ENCODE measurements at places on chromosomes 12 and 14.

DNA sequence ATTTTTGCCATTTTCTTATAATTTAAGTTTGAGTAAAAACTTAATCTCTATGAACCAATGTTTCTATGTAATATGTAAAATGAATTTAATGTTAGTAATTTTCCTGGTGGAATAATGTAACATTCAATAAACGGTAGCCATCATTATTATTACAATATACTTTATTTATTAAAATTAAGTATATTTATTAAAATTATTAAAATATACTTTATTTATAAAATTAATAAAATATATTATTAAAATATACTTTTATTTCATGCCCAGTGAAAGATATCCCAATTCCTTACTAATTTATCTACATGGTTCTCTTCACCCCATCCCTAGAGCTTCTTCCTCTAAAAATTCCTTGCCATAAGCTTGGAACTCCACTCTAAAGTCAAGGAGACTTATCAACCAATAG lies 2.5 kb downstream of the CAPS2 start:
- no peak for DNase-seq

GRCh38 chr14:22597771-22598098 lies 365 bp upstream of the ABHD4 start:
- no peak for DNase-seq

DNA sequence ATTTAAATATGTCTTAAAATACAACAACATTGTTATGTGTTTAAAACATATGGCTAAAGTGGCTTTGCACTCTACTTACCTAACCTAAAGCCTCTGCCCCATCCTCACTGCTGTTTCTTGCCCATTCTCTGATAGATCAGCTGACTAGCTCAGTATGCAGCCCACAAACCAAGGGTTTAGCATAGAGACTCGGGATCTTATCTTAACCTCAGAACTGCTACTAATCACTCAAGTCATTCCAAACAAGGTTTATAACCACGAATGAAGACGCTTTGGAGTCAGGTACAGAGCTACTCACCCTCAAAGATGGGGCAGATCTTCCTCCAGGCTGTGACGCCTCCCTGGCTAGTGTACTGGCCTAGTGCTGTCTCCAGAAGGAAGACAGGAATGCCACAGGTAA lies 19.3 kb downstream of the SLC6A13 start:
- no peak for DNase-seq

DNA sequence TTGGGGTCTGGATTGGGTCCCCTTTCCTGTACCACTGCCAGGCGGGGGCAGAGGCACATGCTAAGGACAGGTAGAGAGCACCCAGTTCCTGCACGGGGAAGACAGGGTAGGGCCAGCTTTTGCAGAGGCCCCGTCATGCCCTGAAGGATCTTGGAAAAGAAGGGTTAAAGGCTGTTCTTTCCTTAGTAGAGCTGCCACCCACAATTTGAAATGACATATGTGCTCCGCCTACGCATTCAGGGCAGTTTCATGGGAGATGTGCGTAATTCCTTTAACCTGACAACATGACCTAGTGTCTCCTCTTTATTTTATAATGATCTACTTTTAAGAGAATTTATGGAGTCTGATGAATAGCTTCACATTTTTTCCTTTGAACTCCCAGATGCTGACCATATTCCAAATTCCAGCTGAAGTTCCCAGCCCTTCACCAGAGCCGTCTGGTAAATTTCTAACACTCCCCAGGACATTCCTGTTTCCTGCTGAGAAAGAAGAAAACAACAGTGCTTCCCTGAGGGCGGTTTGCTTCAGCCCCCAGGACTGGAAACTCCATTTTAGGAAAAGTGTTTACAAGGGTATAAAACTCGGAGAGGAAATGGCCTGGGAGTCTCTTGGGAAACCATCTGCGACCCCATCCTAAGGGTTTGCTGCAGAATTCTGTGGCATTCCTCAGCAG lies 58.9 kb upstream of the PLEKHG3 start:
- DNase-seq, result no peak

GRCh38 chr14:96626916-96627315 lies 124.7 kb downstream of the PAPOLA start:
- DNase-seq, result no peak

DNA sequence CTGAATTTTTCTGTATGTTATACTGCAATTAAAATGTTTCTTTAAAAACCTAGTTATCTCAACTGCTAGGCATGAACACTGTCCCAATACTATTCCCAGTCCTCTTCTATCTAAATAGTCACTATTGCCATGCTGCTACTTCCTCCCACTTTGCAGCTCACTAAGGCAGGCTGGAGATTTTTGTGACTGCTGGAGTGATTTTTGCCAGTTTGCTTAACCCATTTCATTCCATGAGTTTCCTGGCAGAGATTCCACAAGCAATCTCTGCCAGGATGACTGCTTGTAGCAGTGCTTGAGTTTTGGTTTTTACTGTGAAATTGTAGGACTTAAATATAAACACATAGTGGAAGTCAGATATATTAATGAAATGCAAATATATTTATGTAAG lies 80.8 kb downstream of the BHLHE41 start:
- DNase-seq, result no peak

GRCh38 chr14:103581954-103582703 lies 19.4 kb downstream of the COA8 start:
- DNase-seq, result no peak

- no peak for DNase-seq
Measured at GRCh38 chr14:94025720-94026119, 420 bp upstream of the OTUB2 start.

DNA sequence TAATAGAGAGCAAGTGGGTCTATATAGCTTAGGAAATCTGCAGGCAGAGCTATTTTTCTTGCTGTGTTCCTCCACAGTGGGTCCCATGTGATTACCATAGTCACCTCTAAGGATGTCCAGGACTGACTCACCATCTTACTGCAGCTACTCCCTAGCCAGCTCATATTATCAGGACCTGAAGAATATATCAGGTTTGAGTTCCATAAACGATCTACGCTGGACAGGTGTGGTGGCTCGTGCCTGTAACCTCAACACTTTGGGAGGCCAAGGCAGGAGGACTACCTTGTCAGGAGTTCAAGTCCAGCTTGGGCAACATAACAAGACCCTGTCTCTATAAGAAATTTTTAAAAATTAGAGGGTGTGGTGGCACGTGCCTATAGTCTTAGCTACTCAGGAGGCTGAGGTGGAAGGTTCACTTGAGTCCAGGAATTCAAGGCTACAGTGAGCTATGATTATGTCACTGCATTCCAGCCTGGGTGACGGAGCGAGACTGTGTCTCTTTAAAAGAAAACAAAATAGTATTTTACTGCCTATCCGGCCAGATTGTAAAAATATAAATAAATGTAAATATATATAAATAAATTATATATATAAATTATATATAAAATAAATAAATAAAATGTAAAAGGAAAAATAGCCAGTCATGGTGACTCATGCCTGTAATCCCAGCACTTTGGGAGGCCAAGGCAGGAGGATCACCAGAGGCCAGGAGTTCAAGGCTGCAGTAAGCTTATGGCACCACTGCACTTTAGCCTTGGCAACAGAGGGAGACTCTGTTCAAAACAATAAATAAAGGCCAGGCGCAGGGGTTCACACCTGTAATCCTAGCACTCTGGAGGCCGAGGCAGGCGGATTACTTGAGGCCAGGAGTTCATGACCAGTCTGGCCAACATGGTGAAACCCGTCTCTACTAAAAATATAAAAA lies 6.9 kb upstream of the SPRYD4 start:
- no peak for DNase-seq

DNA sequence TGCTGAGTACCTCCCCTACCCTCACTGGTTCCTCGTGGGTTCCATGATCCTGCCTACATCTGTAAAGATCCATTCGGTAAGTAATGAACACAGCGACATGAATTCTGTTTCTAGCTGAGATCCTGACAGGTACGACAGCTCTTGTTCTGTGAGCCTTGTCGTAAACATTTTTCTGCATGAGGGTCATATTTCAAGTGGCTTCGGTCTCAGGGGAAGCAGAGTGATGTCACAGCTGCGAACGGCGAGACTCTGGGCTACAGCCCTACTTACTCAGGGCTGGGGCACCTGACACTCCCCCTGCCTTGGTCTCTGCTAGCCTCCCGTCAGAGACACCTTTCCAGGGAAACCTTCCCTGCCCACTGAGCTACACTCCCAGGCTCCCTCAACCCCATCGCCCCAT lies 85.8 kb downstream of the RBM19 start:
- no peak for DNase-seq

GRCh38 chr12:118345355-118345754 lies 27.4 kb downstream of the TAOK3 start:
- no peak for DNase-seq

- DNase-seq, result no peak
Measured at GRCh38 chr14:64804754-64805260, 74.9 kb downstream of the SPTB start.

GRCh38 chr12:123258593-123258992 lies 13.1 kb downstream of the CDK2AP1 start:
- no peak for DNase-seq

GRCh38 chr14:50319721-50320120 lies 7.6 kb downstream of the DMAC2L start:
- DNase-seq, result no peak

DNA sequence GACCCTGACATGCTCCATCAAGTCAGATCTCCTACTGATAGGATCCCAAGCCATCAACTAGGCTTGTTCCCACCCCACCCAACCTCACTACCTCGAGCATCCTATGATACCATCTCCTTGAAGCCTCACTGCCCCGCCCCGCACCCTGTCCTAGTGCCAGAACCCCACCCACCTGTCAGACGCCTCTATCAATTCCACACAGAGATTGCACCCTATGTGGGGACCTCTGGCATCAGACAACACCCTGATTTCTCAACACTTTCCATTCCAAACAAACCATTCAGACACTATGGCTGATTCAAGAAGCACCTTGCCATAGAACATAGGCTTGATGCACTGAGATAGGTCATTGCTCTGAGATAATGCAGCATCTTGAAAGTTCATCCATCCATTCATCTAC lies 3.1 kb upstream of the GLTP start:
- no peak for DNase-seq

- DNase-seq, result no peak
Measured at GRCh38 chr14:96597680-96598079, 95.5 kb downstream of the PAPOLA start.

GRCh38 chr12:128715485-128715884 lies 108.3 kb downstream of the SLC15A4 start:
- DNase-seq, result no peak

GRCh38 chr14:21049271-21049673 lies 7.1 kb downstream of the RNASE7 start:
- DNase-seq, result no peak

DNA sequence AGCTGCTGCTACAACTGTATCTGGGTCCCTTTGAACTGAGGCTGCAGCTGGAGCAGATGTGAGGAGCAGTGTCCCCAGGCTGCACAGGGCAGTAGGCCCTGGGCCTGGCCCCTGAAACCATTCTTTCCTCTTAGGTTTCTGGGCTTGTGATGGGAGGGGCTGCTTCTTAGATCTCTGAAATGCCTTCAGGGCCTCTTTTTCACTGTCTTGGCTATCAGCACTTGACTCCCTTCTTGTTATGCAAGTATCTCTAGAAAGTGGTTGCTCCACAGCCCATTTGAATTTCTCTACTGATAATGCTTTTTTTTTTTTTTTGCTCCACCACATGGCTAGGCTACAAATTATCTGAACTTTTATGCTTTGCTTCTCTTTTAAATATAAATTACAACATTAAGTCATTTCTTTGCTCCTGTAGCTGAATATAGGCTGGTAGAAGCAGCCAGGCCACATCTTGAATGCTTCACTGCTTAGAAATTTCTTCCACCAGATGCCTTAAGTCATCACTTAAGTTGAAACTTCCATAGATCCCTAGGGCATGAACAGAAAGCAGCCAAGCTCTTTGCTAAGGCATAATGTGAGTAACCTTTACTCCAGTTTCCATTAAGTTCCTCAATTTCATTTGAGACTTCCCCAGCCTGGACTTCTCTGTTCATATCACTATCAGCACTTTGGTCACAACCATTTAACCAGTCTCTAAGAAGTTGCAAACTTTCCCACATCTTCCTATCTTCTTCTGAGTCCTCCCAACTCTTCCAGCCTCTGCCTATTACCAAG lies 41.1 kb downstream of the ACSM4 start:
- DNase-seq, result no peak

DNA sequence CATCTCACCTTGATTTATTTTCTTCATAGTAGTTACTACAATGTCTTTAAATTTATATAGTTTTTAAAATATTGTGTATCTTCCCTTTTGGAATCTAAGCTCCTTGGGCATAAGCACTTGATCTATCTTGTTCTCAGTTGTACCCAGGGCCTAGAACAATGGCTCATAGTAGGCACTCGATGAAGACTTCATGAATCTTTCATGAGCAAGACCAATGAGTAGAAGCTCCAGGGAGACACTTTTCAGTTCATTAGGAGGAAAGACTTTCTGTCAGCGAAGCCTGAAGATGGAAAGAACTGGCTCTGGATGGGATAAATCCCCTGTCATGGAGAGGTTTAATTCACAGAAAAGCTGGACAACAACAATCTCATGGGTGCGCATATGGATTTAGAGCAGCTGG lies 140.2 kb upstream of the CRY1 start:
- no peak for DNase-seq

GRCh38 chr14:31788340-31788739 lies 227.1 kb downstream of the NUBPL start:
- DNase-seq, result no peak

- DNase-seq, result no peak
Measured at GRCh38 chr12:105218434-105218833, 17.5 kb downstream of the APPL2 start.

GRCh38 chr14:75001899-75002298 lies 822 bp upstream of the EIF2B2 start:
- DNase-seq, result no peak

DNA sequence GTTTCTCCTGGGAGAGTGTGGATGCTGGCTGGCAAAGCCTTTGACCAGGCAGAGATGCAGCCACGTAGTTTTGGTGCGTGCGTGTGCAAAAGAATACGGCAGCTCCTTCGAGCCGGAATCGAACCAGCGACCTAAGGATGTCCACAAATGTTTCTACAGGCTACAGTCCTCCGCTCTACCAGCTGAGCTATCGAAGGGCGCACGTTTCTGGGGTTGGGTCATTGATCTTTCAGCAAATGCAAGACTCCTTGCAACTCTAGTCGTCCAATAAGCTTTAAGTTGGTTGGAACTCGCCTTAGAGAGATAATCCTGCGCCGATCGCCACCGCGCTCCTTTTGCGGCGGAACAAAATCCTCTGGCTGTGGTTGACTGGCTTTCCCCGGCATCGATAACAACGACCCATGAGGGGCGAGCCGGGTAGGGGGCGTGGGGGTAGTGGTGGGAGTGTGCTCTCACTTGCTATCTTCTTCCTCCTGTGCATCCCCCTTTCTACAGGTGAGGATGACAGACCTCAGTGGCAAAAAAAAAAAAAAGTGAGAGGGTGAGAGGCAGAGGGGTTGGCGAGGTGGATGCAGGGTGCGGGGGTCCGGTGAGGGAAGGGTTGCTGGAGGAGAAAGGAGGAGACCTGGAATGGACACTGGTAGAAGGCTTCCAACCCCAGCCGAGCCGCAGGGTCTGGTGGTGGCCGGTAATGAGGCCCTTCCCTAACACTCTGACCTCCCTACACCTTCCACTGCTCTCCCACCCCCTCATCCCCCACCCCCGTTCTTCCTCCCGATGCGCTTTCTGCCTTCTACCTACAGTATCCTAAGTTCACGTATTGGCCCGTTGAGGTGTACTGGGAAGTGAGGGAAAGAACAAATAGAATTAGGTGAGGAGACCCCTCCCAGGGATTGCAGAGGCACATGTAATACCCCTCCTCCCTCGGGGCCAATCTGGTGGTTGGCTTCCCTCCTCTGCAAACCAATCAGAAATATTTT lies 11.8 kb upstream of the OR6S1 start:
- no peak for DNase-seq

GRCh38 chr14:47822326-47822725 lies 146.9 kb upstream of the MDGA2 start:
- no peak for DNase-seq
